ENCODE measurements at places on chromosomes 7 and 10.

GRCh38 chr7:107891636-107892366 lies 818 bp downstream of the DLD start:
- DNase-seq = no peak

- DNase-seq = no peak
These were observed 177.4 kb upstream of the NPVF start for GRCh38 chr7:25405736-25406135.

- no peak for DNase-seq
These were observed 15.9 kb downstream of the MIOS start for GRCh38 chr7:7582596-7582995.

DNA sequence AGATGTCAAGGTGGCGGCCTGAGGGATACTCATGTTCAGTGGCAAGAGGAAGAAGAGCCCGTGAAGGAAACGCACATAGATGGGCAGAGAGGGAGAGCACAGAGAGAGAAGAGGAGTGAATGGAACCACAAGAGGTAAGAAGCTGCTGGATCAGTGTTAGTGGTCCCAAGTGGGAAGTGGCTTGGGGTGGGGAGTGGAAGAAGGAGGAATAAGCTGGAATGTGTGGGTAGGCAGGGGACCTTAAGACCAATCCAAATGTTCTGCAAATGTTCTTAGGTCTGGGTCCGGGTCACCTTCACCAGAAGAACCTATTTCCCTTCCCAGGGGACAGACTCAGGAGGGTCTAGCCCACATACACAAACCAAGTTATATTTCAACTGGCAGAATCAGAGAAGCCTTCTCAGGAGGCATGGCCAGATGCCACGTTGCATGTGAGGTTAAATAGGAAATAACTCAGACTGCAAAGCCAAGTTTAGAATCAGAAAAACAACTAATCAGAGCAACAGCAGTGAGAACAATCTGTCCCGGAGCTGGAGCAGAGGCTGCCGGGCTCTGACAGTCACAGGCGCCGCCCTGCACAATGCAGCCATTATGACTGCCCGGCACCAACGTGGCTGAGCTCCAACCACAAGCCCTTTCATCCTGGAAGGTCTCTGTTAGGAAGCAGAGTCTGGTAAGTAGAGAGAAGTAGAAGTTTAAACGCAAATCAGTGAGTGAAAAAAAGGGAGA lies 78.6 kb upstream of the ARMC3 start:
- no peak for DNase-seq

GRCh38 chr10:16952610-16953009 lies 135.4 kb upstream of the RSU1 start:
- no peak for DNase-seq

DNA sequence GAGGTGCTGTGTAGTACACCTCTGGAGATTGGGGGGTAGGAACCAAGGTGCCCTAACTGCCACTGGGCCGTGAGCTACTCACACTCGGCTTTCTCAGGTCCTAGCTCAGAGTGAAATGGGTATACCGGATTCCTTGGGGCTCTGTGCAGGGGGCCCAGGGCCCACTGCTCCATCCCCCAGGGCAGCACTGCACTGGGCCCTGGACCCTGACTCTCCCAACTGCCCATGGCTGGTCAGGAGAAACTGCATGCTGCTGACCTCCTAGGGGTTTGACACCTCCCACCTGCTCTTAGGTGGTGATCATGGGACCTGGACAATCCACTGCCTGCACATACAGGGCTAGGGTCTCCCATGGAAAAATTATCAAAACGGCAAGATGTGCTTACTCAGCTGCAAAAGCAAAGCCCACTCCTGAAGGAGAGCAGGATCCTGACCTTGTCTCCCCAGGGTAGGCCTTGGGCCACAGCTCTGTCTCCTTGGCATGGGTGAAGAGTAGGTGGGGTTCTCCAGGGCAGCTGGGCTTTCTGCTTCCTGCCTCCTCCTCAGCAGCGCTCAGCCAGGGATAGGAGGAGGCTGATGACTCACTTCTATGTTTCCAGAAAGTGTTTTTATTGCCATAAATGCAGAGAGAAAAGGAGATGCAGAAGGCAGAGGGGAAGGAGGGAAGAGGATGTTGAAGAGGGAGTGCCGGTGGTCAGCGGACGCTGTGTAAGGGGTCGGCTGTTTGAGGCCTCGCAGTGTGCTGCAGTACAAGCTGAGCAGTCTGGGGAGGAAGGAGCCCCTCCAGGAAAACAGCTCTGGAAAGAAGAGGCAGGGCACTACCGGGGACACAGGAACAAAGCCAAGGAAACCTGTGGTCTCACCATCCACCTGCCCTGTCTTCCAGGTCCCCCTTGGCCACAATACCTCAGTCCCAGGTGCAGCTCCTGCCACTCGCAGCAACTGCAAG lies 107.8 kb downstream of the ARHGAP22 start:
- no peak for DNase-seq

GRCh38 chr7:75967487-75967997 lies 26.9 kb downstream of the TMEM120A start:
- DNase-seq = no peak

DNA sequence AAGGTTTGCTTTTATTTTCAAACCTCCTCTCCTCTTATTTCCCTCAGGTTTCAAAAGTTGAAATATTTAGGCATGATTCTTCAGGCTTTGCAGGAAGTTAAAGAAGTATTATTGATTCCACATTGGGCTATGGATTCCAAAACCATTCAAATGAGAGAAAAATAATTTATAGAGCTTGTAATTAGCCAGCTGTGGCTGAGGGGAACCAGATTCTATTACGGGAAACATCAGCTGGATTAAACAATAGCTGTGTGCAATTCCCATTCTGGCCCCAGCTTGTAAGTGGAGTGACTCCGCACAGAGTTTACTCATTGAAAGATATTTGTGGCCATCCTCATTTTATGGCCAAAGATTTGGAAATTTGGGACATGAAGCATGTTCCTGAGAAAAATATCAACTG lies 77.0 kb upstream of the PHYHIPL start:
- no peak for DNase-seq

DNA sequence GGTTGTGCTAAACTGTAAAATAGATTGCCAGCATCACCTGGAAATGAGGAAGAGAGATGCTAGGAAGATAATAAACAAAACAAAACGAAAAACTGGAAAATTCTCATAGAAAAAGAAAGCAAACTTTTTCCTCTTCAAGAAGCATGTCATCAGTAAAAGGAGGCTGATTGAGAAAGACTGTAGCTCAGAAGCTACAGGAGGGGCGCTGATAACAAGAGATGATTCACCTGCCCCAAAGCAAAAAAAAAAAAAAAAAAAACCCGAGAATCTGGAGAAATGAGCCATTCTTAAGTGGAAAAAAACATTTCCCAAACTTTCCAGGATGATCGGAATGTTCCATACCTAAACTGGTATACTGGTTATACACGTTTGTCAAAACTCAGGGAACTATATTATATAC lies 130.5 kb upstream of the C1QL3 start:
- DNase-seq = no peak

DNA sequence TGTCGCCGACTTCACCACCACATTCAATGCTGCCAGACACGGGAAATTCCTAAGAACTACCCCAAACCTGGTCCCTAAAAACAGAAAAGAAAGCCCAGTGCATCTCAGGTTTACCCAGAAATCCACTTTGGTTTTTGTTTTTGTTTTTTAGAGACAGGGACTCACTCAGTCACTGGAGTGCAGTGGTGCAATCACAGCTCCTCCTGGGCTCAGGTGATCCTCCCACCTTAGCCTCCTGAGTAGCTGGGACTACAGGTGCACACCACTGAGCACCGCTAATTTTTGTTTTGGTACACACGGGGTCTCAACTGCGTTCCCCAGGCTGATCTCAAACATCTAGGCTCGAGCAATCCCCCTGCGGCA lies 22.8 kb downstream of the MAD1L1 start:
- no peak for DNase-seq

- DNase-seq = no peak
These were observed 8.2 kb downstream of the JCAD start for GRCh38 chr10:30051220-30051619.

DNA sequence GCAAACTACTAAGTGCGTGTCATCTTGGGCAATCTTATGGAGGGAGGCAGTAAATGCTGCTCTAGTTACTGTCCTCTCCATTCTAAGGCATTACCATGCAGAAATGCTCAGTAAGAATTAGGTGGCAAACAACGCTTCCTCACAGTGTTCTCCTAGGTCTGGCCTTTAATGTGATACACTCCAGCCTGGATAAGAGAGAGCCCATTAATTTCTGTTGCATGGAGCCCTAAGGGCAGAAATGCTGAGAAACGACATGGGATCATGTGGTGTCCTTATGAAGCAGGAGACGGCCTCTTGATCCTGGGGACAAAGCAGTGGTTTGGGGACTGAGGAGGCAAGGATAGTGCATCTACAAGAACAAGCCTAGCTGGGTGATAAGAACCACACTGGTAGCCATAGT lies 44.0 kb downstream of the SLC25A13 start:
- no peak for DNase-seq

DNA sequence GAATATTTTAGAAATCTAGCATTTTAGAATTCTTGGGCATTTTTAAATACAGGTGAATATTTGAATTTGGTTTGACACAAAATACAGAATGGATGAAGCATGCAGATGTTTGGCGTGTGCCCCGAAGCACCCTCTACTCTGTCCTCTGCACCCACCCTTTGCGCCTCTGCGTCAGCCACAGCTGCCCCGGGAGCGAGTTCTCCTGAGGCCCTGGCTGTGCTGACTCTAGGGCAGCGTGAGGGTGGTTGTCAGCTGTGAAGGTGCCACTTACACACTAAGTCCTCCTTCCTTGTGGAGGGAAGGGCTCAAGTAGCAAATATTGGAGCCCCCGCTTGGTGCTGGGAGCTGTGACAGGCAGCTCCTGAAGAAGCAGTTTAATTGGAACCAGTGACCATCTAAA lies 48.4 kb downstream of the DAGLB start:
- DNase-seq = no peak

DNA sequence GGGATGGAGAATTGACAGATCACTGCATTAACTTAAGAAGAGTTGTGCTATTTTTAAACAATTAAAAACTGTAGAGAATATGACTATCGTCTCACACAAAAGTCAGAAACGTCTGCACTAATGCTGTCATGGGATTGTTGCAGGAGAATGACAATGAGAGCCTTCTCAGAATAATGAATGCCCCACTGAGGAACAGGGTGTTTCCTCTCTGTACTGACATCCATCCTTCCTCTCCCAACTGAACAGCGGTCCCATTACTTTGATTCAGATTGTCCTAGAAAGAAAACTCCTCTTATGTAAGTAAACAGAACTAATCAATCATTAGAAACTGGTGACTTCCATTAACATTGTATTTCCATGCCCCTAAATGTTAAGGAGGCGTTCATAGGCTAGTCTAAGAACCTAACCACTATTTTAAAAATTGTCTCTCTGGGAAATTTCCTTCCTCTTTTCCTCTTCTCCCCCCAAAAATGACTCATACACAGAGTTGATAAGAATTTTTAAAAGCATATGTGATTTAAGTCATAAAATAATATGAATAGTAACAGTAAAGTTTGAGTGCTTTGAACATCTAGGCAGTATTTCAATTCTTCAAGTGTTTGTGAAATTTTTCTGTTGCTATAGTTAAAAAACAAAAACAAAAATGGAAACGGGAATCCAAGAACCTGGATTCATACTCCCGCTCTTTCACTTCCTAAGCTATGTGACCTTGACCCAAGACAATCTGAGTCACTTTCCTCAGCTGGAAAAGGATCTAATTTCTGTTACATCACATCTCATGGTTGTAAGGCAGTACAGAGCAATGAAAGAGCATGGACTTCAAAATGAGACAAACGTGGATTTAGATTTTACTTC lies 12.7 kb upstream of the MACC1 start:
- DNase-seq = no peak

- DNase-seq = no peak
These were observed 239.7 kb downstream of the EMX2 start for GRCh38 chr10:117782276-117782675.

DNA sequence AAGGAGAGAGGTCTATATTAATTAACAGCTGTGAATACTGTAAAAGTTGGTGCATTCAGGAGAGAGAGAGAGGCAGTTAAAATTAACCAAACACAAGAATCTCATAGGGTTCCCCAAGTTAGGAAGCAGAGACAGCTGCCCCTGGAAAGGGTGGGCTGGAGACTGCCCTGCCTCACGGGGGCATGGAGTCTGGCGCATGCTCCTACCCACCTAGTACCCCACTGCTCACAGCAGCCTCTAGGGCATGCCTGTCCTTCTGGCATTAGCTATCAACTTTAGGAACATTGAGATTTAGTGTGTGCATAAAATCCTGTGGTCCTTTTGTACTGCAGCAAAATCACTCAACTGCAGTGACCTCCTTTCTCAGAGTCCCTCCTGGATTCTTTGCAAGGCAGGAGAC lies 710.1 kb downstream of the SORCS3 start:
- no peak for DNase-seq

- DNase-seq = peak; percentile 18
These were observed 45.1 kb downstream of the DPY19L1 start for GRCh38 chr7:34991938-34992840.

DNA sequence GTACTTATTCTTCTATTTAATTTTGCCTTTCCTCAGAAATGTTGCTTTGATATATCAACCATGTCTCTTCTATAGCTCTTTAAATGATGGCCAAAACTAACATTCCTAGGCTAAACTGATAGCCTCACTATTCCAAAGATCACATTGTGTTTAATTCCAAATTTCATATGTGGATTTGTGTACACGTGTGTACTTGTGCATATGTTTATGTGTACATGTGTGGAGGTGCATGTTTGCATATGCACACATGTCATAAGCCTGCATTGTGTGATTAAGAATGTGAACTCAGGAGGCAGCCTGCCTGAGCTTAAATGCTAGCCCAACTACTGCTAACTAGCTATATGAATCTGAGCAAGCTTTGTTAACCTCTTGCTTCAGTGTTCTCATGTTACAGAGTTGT lies 426.5 kb downstream of the GFRA1 start:
- DNase-seq = no peak

DNA sequence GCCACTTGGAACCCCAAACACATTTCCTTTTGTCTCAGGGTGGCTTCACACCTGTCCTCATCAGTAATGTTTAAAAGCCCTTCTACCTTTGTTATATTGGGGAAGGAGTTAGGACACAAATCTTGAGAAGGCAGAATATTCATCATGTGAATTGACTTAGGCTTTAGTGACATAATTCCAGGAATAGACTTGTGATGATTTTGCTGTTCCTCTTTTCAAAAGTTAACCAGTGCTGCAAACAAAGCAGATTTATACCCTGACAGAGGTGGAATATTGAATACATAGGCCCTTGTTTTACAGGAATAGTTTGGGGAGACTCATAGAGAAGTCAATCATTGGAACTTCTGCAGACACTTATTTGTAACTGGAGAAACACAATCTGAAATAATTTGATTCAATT lies 27.0 kb downstream of the ZNF786 start:
- no peak for DNase-seq

GRCh38 chr10:116810120-116810500 lies 39.2 kb upstream of the ENO4 start:
- no peak for DNase-seq
